ENCODE measurements at places on chromosomes 2 and 18.

- no peak for DNase-seq
Observed at GRCh38 chr2:107556038-107556627, 270.6 kb upstream of the RGPD4 start.

GRCh38 chr2:217851191-217852020 is 151.4 kb downstream of the TNS1 start:
- no peak for DNase-seq

GRCh38 chr2:235419996-235420395 is 73.8 kb upstream of the AGAP1 start:
- DNase-seq = no peak

GRCh38 chr2:73870084-73870483 is 22.7 kb upstream of the ACTG2 start:
- DNase-seq = no peak

- no peak for DNase-seq
Observed at GRCh38 chr18:78890388-78890787, 89.2 kb upstream of the SALL3 start.

GRCh38 chr2:55415300-55415699 is 4.4 kb downstream of the CCDC88A start:
- no peak for DNase-seq

DNA sequence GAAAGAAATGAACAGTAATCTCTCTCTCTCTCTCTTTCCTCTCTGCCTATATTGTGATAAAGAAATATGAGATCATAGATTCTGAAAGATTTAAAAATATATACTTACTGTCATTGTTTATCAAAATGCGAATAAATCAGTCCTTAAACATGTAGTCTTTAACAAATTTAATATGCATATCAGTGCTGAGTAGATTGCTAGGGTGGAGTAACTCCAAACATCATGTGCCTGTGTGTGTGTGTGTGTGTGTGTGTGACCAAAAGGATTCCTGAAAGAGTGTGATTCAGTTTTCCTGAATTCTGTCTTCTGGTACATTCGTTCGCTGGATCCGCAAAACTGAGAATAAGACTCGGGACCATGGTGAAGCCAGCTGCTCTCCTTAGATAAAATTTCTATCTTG is 24.0 kb upstream of the DSEL start:
- no peak for DNase-seq

- no peak for DNase-seq
Observed at GRCh38 chr2:177799531-177799930, 273.0 kb downstream of the PDE11A start.

DNA sequence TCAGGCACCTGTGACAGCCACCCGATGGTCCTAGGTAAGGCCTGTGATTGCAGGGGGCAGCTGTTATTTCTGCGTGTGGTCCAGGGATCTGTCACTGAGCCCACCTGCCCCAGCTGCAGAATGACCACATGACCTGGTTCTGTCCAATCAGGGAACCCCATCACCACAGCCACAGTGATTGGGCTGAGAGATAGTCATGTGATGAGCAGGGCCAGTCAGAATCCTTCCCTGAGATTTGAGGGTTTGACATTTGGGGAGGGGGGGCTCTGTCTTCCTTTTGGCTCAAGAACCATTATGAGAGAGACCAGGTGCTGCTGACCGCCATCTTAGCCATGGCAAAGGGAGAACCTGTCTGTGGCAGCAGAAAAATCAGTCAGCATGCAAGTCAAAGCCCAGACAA is 147.2 kb downstream of the SMAD7 start:
- DNase-seq = no peak

DNA sequence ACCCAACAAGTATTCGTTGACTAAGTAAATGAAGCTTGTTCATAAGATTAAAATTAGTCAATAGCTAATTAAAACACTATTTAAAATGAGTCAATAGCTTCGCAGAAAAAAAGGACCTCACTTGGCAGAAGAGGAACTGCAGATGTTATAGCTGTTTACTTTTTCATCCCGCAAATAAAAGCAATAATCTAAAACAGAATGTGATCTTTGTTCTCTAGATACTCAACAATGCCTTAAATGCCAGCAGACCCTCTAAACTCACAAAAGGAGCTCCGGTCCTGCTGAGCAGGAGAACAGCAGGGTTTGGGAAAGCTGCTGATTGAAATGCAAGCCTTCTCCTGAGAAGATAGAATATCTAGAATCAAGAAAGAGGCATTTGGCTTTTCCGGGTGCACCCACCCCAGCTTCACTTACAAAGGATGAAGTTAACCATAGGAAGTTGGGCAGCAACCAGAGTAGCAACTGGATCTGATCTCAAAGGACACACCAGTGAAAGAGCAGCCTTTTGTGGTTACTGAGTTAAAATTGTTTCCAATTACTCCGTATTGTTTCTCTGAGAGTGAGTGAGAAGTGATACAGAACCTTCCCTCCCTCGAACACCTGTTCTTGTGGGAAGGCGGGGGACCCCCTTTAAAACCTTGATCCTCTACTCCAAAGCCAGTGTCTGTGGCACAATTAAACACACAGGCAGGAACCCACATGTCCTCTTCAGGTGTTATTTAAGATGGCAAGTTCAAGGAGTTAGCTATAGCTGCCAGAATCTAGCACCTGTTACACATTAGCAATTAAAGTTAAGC is 6.8 kb downstream of the CCBE1 start:
- no peak for DNase-seq

- no peak for DNase-seq
Observed at GRCh38 chr2:161134547-161135518, 25.4 kb upstream of the TANK start.

GRCh38 chr2:47058003-47058931 is 96.8 kb downstream of the STPG4 start:
- DNase-seq = no peak

DNA sequence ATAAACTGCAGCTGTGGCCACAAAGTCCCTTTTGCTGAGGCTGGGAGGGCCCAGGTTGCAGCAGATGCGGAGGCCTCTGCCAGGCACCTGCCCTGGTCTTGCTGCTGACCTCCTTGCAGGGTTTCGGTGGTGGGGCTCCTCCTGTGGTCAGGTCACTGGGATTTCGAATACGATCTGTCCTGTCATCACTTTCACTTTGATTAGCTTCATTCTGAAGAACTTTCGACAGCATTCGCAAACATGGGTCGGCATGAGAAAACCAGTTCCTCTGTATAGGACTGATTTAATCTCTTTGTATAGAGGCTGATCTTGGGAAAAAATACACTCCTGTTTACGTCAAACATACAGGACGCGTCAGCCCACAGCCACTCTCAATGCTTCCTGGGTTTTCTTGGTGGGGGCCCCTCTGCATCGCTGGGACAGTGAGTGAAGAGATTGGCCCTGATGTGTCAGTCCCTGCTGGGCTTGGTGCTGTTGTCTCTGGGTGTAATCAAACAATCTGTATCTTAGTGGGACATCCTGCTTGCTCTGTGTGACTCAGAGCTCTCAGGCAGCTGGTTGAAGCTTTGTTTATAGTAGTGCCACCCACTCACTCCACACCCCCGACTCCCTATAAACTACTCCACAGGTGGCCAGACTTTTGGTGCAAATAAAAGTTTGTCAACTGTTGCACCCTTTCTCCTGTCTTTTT is 209.4 kb upstream of the CXCR4 start:
- no peak for DNase-seq

DNA sequence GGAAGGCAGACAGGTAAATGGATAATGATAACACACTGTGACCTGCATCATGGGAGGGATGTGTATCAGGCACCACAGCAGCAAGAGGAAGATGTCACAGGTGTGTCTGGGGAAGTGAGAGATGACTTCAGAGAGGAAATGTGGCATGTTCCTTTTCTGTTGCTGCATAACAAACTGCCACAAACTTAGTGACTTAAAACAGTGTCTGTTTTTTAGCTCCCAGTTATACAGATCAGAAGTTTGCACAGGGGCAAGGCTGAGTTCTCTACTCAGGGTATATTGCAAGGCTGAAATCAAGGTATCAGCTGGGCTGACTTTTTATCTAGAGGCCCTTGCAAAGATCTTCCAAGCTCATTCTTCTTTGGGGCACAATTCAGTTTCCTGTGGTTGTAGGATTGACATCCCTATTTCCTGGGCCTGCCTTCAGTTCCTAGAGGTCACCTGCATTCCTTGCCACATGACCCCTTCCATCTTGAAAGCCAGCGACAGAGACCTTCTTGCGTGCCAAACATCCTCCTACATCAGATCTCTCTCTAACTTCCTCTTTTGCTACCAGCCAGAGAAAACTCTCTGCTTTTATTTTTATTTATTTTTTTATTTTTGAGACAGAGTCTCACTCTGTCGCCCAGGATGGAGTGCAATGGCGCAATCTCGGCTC is 2.1 kb upstream of the MAP3K2 start:
- DNase-seq = no peak

DNA sequence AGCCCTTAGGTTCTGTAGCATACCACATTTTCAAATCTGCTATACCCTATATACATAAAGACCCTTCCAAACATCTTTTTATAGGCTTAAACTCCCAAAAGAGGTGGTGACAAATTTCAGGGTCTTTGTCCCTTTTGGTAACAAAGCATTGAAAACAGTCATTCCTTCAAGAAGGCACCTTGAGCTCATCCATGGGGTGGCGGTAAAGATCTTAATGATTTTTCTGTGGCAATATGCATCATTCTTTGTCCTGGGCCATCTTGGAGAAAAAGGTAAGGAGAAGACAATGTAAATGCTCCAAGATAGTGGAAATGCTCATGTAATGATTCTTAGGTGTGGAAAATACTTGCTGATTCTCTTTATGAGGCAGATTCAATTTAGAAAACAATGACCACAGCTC is 890.5 kb downstream of the CNTNAP5 start:
- no peak for DNase-seq

GRCh38 chr2:239267288-239267951 is 133.4 kb downstream of the HDAC4 start:
- no peak for DNase-seq

- DNase-seq = no peak
Observed at GRCh38 chr2:225355788-225356187, 43.7 kb upstream of the NYAP2 start.

DNA sequence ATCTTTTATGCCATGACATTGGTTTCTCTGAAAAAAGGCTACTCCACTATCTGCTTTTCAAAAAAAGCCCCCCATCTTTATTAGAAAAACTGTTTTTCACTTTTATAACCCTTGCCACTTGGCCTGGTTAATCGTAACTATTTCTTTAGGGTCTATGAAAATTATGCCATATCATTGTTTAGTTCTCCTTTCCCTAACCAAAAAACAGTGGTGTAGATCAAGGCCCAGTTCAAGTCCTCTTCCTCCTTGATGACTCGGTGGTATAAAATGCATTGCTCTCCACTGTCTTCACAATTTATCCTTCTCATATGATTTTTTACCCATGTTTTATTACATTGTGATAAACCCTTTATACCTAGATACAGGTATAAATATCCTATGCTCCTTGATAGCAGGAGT is 205.5 kb downstream of the ZNF521 start:
- no peak for DNase-seq

Data from NCI-H187 treated with DMSO at 0.1 percent for 48 hours (cell line).